Activated CD4-positive, alpha-beta T cell treated with anti-CD3 and anti-CD28 coated beads for 4 hours (primary cell): ENCODE measurements at places on chromosomes 2 and 18.

GRCh38 chr2:64848945-64849344 lies 140.3 kb upstream of the SLC1A4 start:
- DNase-seq: no peak

DNA sequence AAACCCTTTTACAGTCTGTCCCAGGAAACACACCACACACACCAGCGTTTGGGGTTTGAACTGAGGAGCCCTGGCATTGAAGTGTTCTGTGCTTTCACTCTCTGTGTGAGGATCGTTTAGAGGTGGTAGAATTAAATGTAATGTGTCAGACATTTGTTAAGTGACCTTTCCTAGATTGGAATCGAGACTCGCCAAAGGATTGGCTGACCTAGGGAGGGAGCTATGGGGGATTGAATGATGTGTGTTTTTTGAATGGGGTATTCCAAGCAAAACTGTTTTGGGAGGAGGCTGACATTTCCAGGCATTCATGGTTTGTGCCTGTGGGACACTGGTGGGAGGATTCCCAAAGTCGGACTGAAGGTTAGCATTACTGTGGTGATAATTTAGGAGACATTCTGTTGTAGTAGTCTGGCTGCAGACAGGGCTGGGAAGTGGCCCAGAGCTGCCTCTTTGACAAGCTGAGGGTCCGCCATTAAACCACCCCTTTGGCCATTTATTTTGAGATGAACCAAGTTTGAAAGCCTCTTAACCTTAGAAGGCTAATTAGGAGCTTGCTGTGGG lies 1.7 kb downstream of the MYO1B start:
- DNase-seq: no peak

DNA sequence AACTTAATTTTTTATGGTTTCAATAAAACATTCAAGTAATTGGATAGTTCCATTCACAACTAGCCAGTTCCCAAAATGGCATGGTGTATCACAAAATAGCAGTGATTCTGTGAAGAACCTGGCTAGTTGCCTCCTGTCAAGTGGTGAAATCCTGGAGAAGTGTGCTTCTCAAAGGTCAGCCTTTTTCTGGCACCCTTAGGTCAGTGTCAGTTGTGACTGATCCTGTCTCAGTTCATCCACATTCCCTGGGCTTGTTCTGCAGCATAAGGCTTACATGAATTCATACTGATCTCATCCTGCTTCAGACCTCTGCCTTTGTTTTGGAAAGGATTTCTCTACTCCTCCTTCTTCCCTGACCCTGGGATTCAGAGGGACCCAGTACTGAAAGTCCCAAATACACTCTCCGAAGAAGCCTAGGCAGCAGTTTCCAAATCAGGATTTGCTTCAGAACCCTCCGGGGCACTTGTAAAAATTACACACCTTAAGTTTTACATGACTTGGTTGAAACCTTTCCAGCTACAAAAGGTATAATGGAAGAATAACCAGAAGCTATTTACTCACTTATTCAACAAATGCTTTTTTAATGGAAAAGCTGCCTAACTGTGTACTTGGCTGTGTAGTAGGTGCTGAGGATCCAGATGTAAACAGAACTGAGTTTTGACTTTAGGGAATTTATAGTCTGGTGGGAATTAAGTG lies 11.0 kb downstream of the MAP3K20 start:
- no peak for DNase-seq

DNA sequence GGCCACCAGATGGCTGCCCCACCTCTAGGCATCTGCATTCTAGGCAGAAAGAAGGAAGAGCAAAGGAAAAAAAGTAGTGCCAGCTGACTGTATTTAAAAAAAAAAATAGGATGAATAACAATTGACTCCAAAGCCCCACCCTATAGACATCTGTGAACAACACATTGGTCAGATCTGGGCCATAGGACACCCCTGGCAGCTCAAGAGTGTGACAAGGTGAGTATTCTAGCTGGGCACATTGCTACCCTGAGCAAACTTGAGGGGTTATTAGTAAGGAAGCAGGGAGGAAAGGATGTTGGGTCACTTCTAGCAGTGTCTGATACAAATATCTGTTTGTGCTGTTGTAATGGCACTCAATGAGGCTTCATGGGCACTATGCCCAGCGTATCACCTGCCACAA lies 58.6 kb upstream of the NPAS2 start:
- no peak for DNase-seq

DNA sequence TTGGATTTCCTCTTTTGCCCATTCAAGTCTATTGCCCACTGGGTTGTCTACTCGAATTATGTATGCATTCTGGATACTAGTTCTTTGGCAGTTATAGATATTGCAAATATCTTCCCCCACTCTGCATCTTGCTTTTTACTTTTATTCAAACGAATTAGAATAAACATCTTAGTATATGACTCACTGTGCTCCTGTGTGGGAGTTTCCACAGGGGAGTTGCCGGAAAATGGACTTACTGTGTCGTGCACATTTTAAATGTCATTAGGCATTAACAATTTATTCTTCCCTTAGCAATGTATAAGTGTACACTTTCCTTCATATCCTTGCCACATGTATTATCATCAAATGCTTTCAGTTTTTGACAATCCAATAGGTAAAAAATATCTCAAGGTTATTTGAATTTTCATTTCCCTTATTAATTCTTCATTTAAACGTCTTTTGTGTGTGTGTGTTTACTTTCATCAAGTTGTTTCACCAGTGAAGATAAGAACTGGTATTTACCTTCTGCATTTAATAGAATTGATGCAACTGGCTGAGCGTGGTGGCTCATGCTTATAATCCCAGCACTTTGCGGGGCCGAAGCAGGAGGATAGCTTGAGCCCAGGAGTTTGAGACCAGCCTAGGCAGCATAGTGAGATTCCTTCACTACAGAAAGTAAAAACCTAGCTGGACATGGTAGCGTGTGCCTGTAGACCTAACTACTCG lies 4.6 kb upstream of the UGT1A5 start:
- DNase-seq: no peak

GRCh38 chr2:239598011-239598731 lies 197.4 kb upstream of the HDAC4 start:
- DNase-seq: no peak
